ENCODE measurements at places on chromosomes 6 and 20.
A peak's percentile ranks its signal among the peaks of the same experiment; 100 is the strongest.

DNA sequence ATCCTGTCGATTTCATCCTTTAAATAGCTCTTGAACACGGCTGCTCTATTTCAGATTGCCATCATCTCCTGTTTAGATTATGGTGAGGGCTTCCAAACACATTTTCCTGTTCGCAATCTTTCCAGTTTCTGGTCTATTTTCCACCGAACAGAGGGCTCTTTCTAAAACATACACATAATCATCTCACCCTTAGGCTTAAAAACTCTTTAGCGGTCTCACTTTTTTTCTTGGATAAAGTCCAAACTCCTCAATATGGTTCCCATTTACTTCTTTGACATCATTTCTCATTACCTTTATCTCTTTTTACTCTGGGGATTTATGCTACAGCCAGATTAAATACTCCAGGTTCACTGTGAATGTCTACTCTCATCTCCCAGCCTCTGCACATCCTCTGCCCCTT, 103.4 kb upstream of the STMND1 start:
- DNase-seq = no peak

- DNase-seq = no peak
These were observed 96.3 kb downstream of the GMPR start for GRCh38 chr6:16334671-16335070.

DNA sequence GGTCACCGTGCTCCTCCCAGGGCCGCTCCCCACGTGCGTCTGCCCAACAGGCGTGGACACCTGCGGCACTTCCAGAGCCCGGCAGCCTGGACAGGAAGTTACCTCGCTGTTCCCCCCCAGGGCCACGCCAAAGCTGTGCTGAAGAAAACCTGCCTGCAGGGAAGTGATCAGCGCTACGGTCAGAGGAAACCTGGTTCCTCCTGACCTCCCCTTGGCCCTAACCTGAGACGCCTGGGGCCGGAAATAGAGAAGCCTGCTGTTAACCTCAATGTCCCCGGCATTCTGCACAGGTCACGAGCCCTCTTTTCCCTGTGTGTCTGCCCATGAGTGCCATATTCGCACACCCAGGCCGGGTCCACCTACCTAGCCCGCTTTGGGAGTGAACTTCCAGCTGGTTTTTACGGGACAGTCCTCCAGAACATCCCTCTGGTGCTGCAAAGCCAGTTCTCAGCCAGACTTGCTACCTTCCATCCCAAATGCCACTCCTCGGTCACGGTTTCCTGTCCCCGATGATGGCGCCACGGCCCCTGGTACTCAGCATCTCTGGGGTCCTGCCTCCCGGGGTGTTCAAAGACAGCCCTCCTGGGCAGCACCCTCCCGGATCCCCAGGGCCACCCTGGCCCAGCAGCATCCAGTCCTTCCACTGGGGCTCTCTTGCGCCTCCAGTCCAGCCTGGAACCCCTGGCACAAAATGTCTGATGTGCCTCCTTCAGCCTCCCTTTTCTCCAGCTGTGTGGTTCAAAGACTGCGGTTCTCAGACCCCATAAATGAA, 12.0 kb upstream of the IRF4 start:
- DNase-seq = no peak

- peak; percentile 70 for DNase-seq
These were observed 17.3 kb upstream of the TRIM27 start for GRCh38 chr6:28940858-28941683.

DNA sequence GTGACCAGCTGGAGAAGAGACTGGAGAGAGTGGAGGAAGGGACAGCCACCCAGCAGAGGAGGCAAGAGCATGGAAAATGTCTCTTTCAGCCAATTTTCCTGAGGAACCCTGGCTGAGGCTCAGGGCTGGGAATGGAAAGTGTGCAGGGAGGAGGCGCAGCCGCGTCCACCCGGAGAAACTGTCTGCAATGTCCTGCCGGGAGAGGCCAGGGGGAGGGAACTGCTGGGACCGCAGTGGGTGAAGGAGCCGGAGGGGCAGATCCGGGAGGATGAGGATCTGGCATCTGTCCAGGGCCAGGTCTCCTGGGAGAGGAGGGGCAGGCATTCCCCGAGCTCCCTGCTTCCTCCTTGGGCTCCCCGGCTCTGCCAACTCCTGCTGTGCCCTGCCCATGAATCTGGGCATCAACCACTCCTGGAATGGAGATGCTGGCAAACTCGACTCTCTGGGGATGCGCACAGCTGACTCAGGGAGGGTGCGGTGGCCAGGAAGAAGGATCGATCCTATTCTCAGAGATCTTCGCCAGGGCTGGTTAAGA, 17.4 kb upstream of the HM13 start:
- no peak for DNase-seq

DNA sequence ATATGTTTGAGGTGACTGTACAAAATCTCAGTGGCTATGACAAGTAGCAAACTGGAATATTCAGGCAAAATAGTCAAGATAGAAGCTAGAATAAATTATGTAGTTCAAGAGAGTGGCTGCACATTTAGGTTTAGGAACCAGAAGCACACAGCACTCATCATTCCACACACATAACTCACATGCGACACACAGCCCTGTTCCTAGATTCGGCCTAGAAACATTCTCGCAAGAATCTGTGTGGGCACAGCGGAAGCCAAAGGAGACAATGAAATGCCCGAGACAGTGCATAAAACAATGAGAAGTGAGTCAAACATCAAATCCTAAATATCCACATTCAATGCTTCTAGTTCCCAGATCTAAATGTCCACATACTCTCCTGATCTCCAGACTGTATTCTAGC, 9.5 kb upstream of the SUPT3H start:
- no peak for DNase-seq

DNA sequence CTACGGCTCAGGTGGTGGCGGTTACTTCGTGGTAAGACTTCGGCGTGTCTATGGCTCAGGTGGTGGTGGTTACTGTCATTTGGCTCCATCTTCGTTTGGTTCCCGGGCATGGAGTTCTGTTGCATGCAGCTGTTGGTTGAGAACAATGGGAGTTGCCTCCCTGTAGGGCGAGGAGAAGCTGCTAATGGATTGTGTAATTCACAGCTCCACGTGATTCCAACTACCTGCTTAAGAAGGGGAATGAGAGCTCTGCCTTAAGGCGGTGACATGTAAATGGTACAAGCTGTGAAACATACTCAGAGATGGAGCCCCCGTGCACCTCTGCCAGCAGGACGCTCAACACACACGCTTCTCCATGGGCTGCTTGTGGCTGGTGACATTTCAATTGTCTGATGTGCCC, 12.4 kb upstream of the DACT2 start:
- no peak for DNase-seq

GRCh38 chr6:53014744-53015143, 19.7 kb upstream of the GSTA4 start:
- DNase-seq = no peak

GRCh38 chr6:131924881-131925474, 26.2 kb downstream of the CCN2 start:
- DNase-seq = no peak
